Ammon's horn (tissue), 1 donor: ENCODE measurements at places on chromosomes 16 and 17.
A peak's percentile ranks its signal among the peaks of the same experiment; 100 is the strongest.

- peak; percentile 65 for DNase-seq
Measured at GRCh38 chr17:52106638-52107261, 51.8 kb downstream of the CA10 start.

GRCh38 chr16:67388591-67388990 lies 4.7 kb downstream of the TPPP3 start:
- DNase-seq, result no peak

GRCh38 chr16:84811529-84811928 lies 8.3 kb upstream of the CRISPLD2 start:
- DNase-seq, result no peak

DNA sequence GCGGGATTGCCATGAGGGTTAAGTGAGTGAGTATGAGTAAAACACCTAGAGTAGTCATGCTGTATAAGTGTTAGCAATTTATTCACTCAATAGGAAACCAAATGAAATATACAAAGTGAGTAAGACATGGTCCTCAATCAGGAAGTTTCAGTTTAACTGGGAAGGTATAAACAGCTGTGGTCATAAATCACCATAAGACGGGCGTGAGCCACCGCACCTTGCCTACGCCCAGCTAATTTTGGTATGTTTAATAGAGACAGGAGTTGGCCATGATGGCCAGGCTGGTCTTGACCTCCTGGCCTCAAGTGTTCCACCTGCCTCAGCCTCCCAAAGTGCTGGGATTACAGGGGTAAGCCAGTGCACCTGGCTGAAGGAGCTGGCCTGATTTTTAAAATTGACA lies 27.0 kb downstream of the RNF135 start:
- no peak for DNase-seq

DNA sequence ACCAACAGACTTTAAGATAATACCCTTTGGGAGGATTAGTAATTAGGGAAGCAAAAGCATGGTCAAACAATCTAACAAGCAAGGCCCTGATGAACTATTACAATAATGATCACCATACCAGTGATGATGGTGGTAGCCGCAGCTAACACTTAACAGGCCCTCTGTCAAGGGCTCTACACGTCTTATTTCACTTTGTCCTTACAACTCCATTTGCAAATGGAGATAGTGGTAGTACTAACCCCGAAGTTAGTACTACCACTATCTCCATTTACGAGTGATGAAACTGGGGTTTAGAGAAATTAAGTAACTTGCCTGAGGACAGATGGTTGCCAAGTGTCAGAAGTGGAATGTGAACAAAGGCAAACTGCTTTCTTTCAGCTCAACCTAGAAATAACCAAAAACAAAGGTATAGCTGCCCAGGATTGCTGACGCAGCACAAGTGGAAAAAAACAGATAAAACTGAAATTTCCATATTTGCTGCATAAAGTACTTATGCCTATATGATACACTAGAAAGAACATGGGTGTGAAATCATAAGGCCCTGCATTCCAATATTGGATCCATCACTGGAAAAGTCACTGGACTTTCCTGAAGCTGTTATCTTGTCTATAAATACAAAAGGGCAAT lies 24.6 kb downstream of the CEP112 start:
- DNase-seq, result no peak

GRCh38 chr16:22161999-22162655 lies at the start of gene SDR42E2:
Gene SDR42E2 (plus strand): TSS chr16:22162506. CDS start chr16:22165583, 3,077 bp downstream.
- no peak for DNase-seq

DNA sequence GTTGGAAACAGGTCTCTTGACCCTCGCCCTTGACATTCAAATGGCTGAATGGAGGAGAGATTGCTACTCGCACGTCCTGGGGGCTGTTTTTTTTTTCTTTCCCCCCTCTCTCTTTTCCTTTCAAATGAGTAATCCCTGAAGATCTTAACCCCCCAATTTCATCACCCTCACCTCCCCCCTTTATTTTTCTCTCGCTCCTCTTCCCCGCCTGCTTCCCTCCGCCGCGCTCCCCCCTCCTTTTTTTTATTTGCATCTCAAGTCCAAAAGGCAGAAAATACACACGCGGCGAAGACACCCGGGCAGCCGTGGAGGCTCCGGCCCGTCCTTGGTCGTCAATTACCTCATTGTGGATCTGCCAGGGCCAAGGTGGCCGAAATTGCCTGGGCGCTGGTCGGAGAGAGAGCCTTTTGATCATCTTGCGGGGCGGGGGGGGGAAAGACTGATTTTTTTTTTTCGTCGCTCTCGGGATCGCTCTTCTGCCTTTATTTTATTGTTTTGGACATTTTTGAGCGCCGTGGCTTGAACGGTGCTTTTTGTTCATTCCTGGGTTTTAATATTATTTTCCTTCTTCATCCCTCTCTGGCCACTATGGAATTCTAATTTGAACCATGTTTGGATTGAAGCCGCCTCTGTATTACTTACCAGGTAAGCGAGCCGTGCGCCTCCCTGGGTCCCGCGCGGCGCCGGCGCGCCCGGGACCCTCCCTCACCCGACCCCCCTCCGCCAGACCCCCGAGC lies 57.2 kb upstream of the GSE1 start:
- no peak for DNase-seq

DNA sequence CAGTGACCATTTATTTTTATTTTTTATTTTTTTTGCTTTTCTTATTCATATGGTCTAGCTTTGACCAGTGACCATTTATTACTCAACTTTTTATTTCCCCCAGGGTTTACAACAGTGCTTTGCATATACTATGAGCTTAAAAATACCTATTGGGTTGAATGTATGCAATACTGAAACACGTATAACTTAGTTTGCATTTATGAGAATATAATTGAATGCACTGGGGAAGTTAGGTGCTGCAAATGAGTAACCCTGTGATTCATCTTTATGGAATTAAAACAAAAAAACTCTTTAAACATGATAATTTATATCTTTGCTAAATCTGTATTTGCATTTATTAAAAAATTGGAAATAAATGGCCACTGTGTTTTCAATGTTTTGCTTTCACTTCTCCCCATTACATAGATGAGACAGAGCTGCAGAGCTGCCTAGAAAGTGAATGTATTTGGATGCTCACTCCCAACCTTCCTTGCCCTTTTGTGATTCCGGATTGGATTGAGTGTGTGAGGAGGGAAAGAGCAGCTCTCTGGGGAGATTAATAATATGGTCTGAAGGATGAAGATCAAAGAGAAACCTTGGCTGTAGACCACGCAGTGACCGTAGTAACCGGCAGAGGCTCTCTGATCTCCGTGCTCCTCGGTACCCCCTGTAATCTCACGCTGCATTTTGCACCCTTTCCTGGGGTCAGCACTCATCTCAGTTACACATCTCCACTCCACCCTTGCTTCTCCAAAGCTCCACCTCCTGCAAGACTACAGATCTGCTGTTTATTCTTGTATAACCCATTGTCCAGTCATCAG lies 14.3 kb downstream of the TMEM100 start:
- no peak for DNase-seq

DNA sequence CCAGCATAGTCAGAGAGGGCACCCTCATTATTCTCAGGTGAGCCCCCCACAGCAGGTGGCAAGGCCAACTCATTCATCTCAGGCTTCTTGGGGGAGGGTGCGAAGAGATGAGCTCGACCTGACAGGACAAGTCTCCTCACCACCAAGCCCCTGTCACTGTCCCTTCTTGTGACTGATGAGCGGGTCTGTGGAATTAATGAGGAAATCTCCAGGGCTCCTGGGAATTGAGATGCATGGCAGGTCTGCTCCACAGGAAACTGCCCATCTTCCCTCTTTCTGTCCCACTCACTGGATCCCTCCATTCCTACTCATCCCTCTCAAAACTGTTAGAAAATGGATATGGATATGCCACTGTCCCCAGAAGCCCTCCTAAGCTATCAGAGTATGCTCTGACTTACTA lies 32.5 kb upstream of the CES5A start:
- DNase-seq, result no peak

DNA sequence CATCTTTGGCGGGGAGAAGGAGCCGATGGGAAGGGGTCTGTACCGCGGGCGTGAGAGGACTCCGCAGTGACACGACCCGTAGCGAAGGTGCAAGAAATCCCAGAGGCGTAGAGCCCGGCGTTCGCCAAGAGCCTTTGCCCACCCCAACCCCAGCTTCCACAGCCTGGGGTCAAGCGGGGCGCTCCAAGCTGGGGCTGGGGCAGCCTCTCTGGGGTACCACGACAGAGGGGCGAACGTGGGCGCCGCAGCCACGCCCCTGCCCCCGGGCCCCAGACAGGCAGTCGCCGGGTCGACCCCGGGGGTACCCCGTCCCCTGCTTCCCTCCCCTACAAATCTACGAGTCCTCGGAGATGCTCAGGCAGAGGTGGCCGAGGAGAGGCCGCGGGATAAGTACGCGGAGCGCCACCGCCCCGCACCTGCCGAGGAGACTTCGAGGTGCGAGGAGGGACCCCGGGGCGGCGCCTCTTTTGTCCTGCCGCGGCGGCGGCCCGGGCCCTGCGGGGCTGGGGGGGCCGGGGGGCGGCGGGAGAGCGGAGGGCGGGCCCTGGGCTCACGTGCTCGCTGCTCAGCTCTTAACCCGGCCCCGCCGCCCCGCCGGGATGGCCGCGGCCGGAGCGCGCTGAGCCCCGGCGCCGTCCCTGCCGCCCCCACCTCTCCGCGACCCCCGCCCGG lies at the start of gene ADAM11:
Gene ADAM11, plus strand, starts transcription at position 575 of the 672 bp plus-strand sequence. CDS start 212 bp downstream, outside the sequence.
- DNase-seq, result no peak

DNA sequence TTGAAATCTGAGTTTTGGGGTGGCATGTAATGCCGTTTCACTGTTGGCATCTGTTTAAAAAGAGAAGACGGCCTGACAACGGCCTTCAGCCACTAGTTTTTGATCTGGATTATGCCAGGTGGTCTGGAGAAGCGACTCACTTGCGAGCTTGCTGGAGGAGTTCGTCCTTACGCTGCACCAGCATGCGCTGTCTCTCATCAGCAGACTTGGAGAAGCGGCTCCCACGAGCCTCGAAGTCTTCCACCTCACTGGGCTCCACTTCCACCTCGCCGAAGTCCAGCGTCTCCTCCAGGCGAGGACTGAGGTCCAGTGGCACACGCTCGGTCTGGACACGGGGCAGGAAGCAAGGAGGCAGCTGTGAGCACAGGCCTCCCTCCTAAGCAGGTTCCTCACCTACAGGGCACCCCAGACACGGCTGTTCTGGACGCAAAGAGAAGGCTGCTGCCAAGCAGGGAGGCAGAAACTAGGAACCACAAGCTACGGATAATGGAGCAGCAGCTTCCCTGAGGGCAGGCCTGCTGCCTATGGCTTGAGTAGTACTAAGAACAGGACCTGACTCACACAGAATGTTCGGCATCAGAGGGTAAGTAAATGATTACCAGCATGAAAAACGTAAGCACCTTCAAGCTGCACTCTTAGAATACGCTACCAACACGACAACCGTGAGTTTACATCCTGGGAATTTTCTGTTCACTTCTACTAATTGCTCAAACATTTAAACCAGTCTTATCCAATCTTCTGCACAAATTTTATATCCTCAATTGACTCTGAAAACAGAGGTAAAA lies 61.4 kb downstream of the AMFR start:
- DNase-seq, result no peak

GRCh38 chr16:85615852-85616606 lies 2.9 kb downstream of the GSE1 start:
- DNase-seq, result peak; percentile 87

DNA sequence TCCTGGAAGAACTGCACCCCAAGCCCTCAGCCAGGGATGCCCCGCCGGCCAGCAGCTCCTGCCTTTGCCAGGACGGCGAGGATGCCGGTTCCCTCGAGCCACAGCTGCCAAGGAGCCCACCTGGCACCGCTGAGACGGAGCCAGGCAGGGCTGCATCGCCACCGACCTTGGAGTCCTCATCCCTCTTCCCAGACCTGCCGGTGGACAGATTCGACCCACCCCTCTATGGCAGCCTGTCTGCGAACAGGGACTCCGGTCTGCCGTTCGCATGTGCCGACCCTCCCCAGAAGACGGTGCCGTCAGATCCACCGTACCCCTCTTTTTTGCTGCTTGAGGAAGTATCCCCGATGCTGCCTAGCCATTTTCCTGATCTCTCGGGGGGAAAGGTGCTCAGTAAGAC lies 21.4 kb upstream of the ZFPM1 start:
- DNase-seq, result no peak

GRCh38 chr16:84836234-84836647 lies 16.5 kb downstream of the CRISPLD2 start:
- DNase-seq, result peak; percentile 20

- DNase-seq, result no peak
Measured at GRCh38 chr16:12547608-12547922, 256.1 kb downstream of the CPPED1 start.

DNA sequence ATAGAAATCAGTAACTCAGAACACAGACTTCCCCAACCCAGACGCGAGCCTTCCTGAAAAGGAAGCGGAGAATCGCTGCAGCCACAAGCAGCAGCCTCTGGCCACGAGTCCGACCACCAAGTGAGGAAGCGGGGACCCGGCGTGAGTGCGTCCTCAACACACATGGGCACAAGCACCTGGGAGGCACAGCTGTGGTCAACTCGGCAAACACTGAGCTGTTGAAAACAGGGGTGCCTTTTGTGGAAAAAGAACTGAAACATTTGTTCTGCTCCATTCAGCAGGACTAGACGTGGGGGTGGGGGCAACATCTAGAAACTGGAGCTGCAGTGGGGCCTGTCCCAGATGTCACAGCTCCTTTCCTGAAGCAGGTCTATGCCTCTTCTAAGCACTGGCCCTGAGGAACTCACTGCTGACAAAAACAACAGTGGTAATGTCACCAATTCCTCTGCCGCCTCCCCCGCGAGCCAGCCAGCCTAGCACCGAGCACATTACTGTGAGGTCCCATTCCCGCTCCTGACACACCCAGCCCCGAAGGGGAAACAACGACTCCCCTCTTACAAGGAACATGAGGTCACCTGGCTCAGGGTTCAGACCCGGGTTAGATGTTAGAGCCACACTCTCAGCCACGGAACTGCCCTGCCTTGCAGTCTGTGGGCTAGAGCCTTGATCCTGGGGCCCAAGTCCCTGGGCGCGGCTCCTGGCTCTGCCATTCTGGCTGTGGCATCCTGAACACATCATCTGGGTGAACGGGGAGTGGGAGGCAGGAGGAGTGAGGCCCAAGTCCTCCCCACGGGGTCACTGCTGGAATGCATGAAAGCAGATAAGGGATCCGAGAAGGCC lies 29.0 kb downstream of the KDM8 start:
- DNase-seq, result peak; percentile 75

- peak; percentile 45 for DNase-seq
Measured at GRCh38 chr16:30609002-30609925, 925 bp downstream of the ZNF689 start.

DNA sequence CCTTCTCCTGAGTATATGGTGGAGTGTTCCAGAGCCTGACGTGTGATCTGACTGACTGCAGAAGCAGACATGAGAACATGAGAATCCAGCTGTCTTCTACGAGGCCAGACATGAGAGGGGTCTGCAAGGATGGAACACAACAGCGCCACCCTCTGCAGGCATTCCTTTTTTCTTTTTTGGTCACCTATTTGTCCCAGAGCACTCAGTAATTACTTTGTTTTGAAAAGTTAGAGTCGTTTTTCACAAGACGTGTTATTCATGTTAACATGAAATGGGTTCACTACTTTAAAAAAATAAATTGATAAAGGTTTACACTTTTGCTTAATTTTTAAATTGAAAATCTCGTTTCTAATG lies 43.8 kb upstream of the ATP2A3 start:
- DNase-seq, result no peak

GRCh38 chr17:65018610-65019316 lies 37.8 kb downstream of the GNA13 start:
- DNase-seq, result no peak

- peak; percentile 22 for DNase-seq
Measured at GRCh38 chr16:65940711-65941110, 425.8 kb upstream of the CDH5 start.

- no peak for DNase-seq
Measured at GRCh38 chr16:9125658-9126505, 34.4 kb downstream of the HAPSTR1 start.
